ENCODE measurements at places on chromosomes 12 and 14.

- DNase-seq, result no peak
Observed at GRCh38 chr14:106062502-106063272, 536.3 kb downstream of the TMEM121 start.

- DNase-seq, result no peak
Observed at GRCh38 chr14:72888192-72888591, 5.7 kb downstream of the DPF3 start.

GRCh38 chr12:2053691-2054090 is 904 bp downstream of the CACNA1C start:
- DNase-seq, result no peak

DNA sequence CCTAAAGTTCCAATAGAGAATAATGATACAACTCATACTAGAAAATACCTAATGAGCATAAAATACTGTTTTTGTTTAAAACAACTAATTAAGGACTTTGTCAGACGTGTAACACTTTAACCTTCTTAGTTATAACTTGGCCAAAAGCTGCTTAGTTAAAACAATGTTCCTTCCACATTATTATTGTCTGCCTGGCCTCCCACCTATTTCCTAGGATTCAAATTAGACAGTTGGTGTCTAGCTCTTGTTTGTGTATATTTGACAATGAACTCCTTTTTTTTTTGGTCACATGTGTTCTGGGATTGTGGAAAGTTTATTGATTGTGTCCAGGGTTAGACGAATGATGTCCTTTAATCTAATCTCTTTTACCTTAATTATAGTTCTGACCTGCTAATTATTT is 67.6 kb upstream of the PSMA6 start:
- no peak for DNase-seq

DNA sequence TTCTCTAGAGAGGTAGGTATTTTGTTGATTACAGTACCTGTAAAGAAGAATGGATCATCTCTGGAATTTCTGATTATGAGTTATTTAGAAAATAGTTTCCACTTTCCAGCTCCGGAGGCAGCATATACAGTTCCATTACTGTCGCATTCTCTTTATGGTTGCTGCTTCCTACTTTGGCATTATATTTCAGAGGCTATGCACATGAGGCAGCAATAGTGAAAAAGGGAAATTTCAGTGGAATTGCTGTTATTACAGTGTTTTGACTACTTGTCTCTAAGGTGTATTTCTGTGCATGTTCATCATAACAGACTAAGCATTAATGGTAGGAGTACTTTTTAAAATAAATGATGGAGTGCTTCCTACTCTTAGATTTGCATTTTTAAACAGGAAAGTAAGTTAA is 10.2 kb downstream of the GNG2 start:
- no peak for DNase-seq

DNA sequence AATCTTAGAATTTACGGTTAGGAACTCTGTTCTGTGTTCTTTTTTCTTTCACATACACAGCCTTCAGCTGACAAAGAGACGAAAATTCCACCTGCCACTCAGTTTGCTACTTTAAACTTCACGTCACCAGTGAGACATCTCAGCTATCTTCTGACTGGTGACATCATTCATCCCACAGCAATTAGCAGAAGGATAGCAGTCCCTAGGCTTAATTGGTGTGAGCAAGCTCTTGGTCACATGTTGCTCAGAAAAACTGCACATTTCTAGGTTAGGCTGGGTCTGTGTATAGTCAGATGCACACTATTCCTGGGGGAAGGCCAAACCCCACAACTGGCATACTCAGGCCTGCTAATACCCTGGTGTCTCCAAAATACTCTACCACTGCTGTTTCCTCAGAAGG is 23.9 kb downstream of the SLC7A7 start:
- no peak for DNase-seq

DNA sequence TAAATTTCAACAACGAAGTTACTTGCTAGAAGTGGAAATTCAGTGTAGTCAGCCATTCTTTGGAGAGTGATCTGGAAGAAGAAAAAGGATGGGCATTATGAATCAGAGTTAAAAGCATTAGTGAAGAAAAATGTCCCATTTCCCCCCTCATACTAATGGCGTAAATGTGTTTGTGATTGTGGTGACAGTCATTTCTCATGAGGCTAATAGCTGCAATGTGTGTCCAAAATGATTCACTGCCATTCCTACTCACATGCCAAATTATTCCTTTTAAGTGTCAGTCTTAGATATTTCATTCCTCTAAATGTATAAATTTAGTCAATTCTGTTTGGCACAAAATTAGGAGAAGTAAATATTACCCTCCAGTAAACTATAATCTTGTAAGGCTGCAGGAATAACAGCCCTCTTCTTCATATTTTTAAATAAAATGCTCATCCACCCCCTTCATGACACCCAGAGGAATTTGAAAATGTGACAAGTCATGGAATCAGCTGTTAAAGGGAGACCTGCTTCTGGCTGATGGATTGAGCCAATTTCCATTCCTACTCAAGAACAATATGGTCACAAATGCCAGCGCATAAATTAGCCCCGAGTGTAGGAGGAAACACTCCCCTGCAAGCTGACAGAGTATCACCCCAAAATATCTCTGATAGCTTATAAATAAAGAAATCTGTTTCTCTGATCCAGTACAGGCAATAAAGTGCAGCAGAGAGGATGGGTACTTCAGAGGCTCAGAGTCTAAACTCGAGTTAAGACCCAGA is 912.3 kb upstream of the SEL1L start:
- DNase-seq, result no peak

GRCh38 chr12:128856035-128856790 is 2.9 kb downstream of the GLT1D1 start:
- DNase-seq, result no peak
